SJSA1 (cell line): ENCODE measurements at places on chromosomes 2 and 18. TPM values are rescaled to one million over a fixed set of nuclear protein-coding genes. Genes with fewer than 3 reads are reported as not detected.

DNA sequence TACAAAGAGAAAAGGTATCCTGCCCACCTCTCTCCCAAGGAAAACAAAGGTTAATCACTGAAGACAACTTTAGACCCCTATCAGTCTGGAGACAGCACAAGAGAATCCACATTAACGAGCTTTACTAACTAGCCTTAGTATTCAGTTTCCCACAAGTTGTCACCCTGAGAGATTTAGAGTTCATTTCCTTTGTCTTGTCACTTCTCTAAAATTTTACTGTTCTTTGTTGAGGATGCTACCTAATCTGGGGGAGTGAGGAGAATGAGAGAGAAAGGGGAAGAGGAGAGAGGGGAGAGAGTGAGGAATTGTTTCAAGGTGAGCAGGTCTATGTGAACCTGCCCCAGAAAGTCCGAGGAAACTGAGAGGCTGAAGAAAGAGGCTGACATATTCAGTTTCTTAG is 28.4 kb downstream of the C2orf76 start:
- no peak overlapping the region for H3K27ac ChIP-seq
- no peaks in the 10 kb centered on the region for H3K27me3 ChIP-seq
- H3K4me3 ChIP-seq: no peak overlapping the region
- no peak for DNase-seq
- no peaks in the 10 kb centered on the region for H3K36me3 ChIP-seq
- no peaks in the 10 kb centered on the region for H3K4me1 ChIP-seq

DNA sequence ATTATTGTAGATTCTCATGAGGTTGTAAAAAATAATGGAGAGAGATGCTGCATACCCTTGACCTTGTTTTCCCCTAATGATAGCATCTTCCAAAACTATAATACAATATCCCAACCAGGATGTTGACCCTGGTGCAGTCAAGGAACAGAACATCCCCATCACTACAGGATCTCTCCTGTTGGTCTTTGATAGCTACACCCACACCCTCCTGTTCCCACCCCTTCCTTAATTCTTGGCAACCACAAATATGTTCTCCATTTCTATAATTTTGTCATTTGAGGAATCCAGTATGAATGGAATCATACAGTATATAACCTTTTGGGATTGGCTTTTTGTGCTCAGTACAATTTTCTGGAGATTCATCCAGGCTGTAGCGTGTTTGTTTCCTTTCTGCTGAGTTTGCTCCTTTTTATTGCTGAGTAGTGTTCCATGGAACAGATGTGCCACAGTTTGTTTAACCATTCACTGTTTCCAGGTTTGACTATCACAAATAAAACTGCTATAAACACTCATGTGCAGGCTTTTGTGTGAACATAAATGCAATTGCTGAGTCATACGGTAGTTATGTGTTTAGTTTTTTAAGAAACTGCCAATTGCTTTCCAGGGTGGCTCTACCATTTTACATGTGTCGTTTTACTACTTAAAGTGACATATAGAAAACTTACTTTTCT is 22.2 kb downstream of the MCFD2 start:
- H3K36me3 ChIP-seq: no peaks in the 10 kb centered on the region
- no peak overlapping the region for H3K4me3 ChIP-seq
- H3K27ac ChIP-seq: peak overlapping the region; percentile 17; the same call in 1 of the 2 replicates
- H3K4me1 ChIP-seq: peaks cover 12% of the 10 kb centered on the region

- no peak overlapping the region for H3K27ac ChIP-seq
- H3K27me3 ChIP-seq: no peaks in the 10 kb centered on the region
- H3K36me3 ChIP-seq: no peaks in the 10 kb centered on the region
- H3K4me1 ChIP-seq: peaks cover 5% of the 10 kb centered on the region
- no peak overlapping the region for H3K4me3 ChIP-seq
Measured at GRCh38 chr2:62687636-62688035, 17.9 kb upstream of the EHBP1 start.

- H3K4me3 ChIP-seq: no peak overlapping the region
- DNase-seq: no peak
- H3K27ac ChIP-seq: no peak overlapping the region
- H3K36me3 ChIP-seq: no peaks in the 10 kb centered on the region
- no peaks in the 10 kb centered on the region for H3K27me3 ChIP-seq
Measured at GRCh38 chr2:21423854-21424253, 300.1 kb downstream of the TDRD15 start.

- no peak overlapping the region for H3K4me3 ChIP-seq
- H3K27me3 ChIP-seq: no peaks in the 10 kb centered on the region
- peaks cover 12% of the 10 kb centered on the region for H3K36me3 ChIP-seq
Measured at GRCh38 chr18:76457475-76457874, 37.6 kb downstream of the ZNF516 start.

DNA sequence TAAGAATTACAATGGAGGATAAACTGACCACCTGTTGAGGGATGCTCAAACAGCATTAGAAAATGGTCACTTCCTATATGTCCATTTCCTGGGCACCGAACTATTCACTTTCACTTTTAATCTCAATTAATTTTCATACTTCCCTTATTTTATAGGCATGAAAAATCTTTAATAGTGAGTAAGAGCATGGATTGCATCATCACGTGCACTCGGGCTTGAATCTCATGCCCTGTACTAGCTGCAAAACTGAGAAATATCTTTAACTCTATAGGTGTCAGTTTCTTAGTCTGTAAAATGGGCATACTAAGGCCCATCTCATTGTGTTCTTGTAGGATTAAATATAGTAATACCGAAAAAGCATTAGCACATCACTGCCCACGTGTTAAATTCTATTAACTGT is 183.9 kb upstream of the FIGN start:
- DNase-seq: no peak
- no peaks in the 10 kb centered on the region for H3K36me3 ChIP-seq
- H3K27me3 ChIP-seq: no peaks in the 10 kb centered on the region
- no peak overlapping the region for H3K27ac ChIP-seq
- no peak overlapping the region for H3K4me3 ChIP-seq

DNA sequence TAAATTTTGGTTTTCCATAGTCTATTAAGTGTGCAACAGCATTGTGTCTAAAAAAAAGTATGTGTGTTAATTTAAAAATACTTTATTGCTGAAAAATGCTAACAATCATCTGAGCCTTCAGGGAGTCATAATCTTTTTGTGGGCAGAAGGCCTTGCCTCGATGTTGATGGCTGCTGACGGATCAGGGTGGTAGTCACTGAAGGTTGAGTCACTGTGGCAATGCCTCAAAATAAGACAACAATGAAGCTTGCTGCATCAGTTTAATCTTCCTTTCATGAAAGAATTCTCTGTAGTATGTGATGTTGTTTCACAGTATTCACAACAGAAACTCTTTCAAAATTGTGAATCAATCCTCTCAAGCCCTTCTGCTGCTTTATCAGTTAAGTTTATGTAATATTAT is 31.3 kb downstream of the HDHD2 start:
- H3K4me3 ChIP-seq: no peak overlapping the region
- H3K27ac ChIP-seq: no peak overlapping the region
- no peaks in the 10 kb centered on the region for H3K27me3 ChIP-seq
- no peak for DNase-seq

GRCh38 chr2:122366969-122367645 is 611.7 kb downstream of the TSN start:
- no peak overlapping the region for H3K27ac ChIP-seq
- H3K27me3 ChIP-seq: no peaks in the 10 kb centered on the region
- H3K4me3 ChIP-seq: no peak overlapping the region
- H3K36me3 ChIP-seq: no peaks in the 10 kb centered on the region
- H3K4me1 ChIP-seq: no peaks in the 10 kb centered on the region

DNA sequence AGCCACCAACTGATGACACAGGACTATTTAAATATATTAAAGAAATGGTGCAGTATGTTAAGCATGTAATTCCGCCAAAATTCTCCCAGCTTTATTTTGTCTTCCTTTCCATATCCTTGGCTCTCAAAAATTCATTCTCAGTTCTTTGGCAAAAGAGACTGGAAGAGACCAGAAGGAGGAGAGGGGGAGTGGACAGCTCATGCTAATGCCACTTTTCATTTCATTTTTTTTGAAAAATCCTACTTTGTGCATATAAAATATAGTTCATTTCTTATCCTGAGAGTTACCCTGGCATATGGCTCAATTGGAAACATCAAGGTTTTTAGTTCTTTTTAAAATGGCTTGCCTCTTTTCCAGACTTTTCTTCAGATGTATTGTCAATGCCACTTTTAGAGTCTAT is 128.5 kb upstream of the VRK2 start:
- DNase-seq: no peak
- H3K27me3 ChIP-seq: no peaks in the 10 kb centered on the region; the same call in 1 of the 2 replicates
- H3K4me3 ChIP-seq: no peak overlapping the region
- no peak overlapping the region for H3K27ac ChIP-seq
- no peaks in the 10 kb centered on the region for H3K36me3 ChIP-seq

DNA sequence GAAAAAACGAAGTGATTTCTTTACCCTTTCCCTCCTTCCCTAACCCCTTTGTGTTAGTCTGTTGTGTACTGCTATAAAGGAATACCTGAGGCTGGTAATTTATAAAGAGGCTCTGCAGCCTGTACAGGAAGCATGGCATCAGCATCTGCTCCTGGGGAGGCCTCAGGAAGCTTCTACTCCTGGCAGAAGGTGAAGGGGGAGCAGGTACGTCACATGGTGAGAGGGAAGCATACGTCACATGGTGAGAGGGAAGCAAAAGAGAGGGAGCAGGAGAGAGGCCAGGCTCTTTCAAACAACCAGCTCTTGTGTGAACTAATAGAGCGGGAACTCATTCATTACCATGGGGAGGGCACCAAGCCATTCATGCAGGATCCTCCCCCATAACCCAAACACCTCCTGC is 126.2 kb downstream of the CAPN13 start:
- H3K4me3 ChIP-seq: no peak overlapping the region
- DNase-seq: peak; percentile 14
- H3K36me3 ChIP-seq: no peaks in the 10 kb centered on the region
- H3K4me1 ChIP-seq: no peaks in the 10 kb centered on the region; the same call in 1 of the 2 replicates

DNA sequence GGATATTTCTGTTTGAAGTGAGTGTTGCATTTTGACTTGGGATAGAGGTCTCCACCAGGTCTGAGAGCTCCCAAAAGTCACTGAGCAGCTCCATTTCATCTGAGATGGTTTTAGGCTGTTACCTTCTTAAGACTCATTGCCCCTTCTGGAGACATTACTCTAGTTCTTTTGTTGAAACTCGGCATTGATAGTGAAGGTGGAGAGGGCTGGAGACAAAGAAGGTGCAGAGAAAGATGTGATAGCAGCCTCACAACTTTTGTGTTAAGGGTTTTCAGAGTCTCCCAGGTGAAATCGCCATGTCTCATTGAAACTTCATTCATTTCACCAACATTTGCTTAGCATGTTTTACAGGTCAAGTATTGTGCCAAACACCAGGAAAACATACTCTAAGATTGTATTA is 219.6 kb downstream of the INSIG2 start:
- no peaks in the 10 kb centered on the region for H3K36me3 ChIP-seq
- H3K4me1 ChIP-seq: peaks cover 5% of the 10 kb centered on the region; the same call in 1 of the 2 replicates
- no peak for DNase-seq
- H3K27me3 ChIP-seq: peaks cover 4% of the 10 kb centered on the region; the same call in 1 of the 2 replicates
- no peak overlapping the region for H3K27ac ChIP-seq
- H3K4me3 ChIP-seq: no peak overlapping the region

DNA sequence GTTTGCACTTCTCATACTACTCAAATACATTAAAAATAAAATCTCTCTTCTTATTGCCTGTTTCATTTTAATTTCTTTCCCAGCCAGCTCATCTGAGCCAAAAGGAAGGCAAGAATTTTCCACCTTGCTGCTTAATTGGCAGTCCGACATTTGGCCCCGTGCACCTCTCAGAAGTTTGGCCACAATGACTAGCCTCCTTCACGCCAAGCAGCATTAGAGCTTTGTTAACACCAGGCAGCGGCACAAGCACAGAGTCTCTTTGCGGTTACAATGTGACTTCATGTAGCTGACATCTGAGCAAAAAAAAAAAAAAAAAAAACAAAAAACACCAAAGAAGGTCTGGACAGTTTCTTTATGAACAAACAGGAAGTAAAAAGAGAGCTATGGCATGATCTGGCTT is 248.9 kb downstream of the OSR1 start:
- no peak overlapping the region for H3K4me3 ChIP-seq
- DNase-seq: no peak
- no peaks in the 10 kb centered on the region for H3K36me3 ChIP-seq
- H3K4me1 ChIP-seq: no peaks in the 10 kb centered on the region

GRCh38 chr2:214410918-214411554 is at the start of gene VWC2L:
Gene VWC2L, plus strand, starts transcription at chr2:214411054. Its CDS starts 3,140 bp downstream, at chr2:214414194.
- no peak within 1 kb of the TSS for H3K27ac ChIP-seq
- no peaks in the 10 kb centered on the region for H3K4me1 ChIP-seq
- H3K36me3 ChIP-seq: no peaks in the 10 kb centered on the region
- H3K27me3 ChIP-seq: no peaks in the 10 kb centered on the region
- H3K4me3 ChIP-seq: no peak within 1 kb of the TSS

GRCh38 chr2:95298486-95299111 is 1.5 kb downstream of the KCNIP3 start:
- DNase-seq: no peak
- no peaks in the 10 kb centered on the region for H3K36me3 ChIP-seq
- no peaks in the 10 kb centered on the region for H3K27me3 ChIP-seq
- no peak overlapping the region for H3K4me3 ChIP-seq

DNA sequence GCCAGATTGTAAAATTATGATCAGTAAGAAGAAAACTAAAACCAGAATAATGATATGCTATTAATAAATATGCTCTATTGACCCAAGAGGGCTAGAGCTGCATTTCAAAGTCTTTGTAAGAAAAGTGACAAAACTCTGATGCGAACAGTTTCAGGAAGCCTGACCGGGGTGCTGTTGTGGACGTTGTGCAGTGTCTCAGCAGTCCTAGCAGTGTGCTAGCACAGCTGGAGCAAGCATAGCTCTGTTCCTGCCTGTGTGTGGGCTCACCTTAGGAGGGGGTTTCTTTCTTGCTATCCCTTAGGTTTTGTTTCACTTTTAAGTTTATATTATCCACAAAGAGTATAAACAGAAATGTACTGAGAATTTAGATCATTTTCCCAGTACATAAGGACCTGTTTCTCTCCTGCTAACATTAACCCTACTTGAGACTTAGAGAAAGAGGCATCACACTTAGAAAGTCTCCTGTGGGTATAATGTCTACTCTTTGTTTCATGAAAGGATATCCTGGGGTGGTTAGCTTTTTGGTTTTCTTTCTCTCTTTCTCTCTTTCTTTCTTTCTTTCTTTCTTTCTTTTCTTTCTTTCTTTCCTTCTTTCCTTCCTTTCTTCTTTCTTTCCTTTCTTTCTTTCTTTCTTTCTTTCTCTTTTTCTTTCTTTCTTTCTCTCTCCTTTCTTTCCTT is 124.5 kb downstream of the TMEM182 start:
- no peaks in the 10 kb centered on the region for H3K36me3 ChIP-seq
- DNase-seq: no peak
- no peak overlapping the region for H3K4me3 ChIP-seq
- no peaks in the 10 kb centered on the region for H3K27me3 ChIP-seq
- no peaks in the 10 kb centered on the region for H3K4me1 ChIP-seq
- H3K27ac ChIP-seq: no peak overlapping the region

The AGXT gene
- 0.26 TPM in 1 of 2 replicates, not detected in the other for total RNA-seq

The MPP4 gene
- 3.3 and 5.3 TPM in 2 replicates for total RNA-seq

The SLC35F6 gene
- total RNA-seq: 35.9 and 55.2 TPM in 2 replicates

The ERMN gene
- total RNA-seq: not detected in 2 replicates
